ENCODE measurements at places on chromosomes 11 and 22.

DNA sequence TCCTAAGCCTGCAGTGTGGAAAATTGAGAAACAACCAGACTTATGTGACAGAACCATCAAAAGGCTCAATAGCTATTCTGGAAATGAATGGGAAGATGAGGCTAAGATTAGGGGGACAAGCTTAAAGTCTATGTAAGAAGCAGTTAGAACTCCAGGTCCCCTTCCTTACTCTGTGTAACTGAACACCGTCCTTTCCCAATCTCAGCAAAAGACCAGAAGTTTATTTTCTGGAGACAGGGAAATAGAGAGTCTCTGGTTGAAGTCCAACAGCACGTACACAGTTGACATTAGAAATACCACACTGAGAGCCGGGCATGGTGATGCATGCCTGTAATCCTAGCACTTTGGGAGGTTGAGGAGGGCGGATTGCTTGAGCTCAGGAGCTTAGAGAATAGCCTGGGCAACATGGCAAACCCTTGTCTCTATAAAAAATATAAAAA is 93.9 kb downstream of the CD44 start:
- H3K4me3 ChIP-seq, result no peak overlapping the region
- H3K4me1 ChIP-seq, result peaks cover 50% of the 10 kb centered on the region
- no peaks in the 10 kb centered on the region for H3K27me3 ChIP-seq
- no peak overlapping the region for H3K27ac ChIP-seq
- no peak for DNase-seq

DNA sequence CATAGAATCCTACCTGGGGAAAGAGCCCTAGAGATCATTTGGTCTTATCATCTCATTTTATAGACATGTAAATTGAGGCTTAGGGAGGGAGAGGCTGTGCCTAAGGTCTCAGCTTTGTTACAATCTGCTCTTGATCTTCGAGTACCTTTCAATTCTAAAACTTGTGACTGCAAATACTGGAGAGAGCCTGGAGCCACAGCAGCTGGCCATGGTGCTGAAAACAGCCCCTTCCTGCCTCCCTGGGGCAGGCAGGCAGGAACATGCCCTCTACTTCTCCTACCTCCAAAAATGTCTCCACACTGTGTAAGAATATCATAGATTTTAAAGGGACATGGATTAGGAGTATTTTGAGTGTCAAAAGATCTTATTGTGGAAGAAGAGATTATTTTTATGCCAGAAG is 52.2 kb downstream of the C22orf42 start:
- no peak overlapping the region for H3K27ac ChIP-seq
- H3K4me3 ChIP-seq, result no peak overlapping the region
- no peaks in the 10 kb centered on the region for H3K36me3 ChIP-seq
- peaks cover 31% of the 10 kb centered on the region for H3K27me3 ChIP-seq
- DNase-seq, result peak; percentile 51

DNA sequence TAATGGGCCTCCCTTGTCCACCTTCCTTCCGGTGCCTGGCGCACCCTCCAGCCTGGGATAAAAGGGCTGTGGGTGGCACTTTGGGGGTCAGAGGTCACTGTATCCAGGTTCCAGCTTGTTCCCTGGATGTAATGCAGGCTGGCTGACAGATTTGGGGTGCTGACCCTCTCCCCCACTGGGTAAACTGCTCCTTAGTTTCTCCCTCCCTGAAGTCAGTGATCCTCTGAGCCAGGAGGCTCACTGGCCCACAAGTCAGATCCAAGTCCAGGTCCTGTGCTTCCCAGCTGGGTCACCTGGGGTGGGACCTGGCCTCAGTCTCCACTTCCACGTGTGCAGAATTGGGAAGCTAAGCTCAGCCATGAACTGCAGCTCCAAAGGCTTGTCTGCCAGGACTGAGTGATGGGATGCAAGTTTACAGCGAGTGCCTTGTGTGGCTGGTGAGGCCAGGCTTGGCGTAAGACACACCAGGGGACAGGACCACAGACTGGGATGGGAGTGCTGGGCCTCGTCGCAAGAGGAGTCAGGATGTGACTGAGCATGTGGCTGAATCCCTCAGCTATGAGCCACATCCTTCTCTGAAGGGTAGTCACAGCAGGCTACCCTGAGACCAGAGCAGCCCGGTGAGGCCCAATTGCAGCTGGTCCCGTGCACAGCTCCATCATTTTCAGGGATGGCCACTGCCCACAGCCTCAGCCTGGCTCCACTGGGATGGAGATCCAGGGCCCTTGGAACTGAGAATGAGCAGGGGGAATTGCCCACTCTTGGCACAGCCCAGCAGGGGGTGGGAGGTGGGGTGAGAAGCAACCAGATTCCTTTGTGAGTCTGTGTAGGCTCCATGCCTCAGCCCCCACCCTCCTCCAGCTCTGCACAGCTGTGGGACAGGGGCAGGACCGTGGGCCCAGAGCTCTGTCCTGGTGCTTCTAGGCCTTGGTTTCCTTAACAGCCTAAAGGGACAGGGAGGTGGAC is 7.2 kb downstream of the SHISA8 start:
- H3K4me3 ChIP-seq, result no peak overlapping the region
- peaks cover 22% of the 10 kb centered on the region for H3K27me3 ChIP-seq
- peaks cover 17% of the 10 kb centered on the region for H3K36me3 ChIP-seq
- no peak for DNase-seq
- H3K27ac ChIP-seq, result peak overlapping the region; percentile 7

GRCh38 chr22:17493419-17493981 is 69.8 kb upstream of the SLC25A18 start:
- no peak overlapping the region for H3K4me3 ChIP-seq
- H3K4me1 ChIP-seq, result no peaks in the 10 kb centered on the region
- no peaks in the 10 kb centered on the region for H3K36me3 ChIP-seq
- H3K27me3 ChIP-seq, result no peaks in the 10 kb centered on the region

GRCh38 chr11:45144126-45145082 is 2.0 kb upstream of the PRDM11 start:
- H3K27ac ChIP-seq, result no peak overlapping the region
- H3K27me3 ChIP-seq, result peaks cover 43% of the 10 kb centered on the region
- DNase-seq, result no peak
- H3K4me1 ChIP-seq, result peaks cover 25% of the 10 kb centered on the region
- no peak overlapping the region for H3K4me3 ChIP-seq

- no peaks in the 10 kb centered on the region for H3K4me1 ChIP-seq
- DNase-seq, result no peak
- H3K27ac ChIP-seq, result no peak overlapping the region
- H3K4me3 ChIP-seq, result no peak overlapping the region
- H3K27me3 ChIP-seq, result no peaks in the 10 kb centered on the region
These were observed 1032.8 kb downstream of the BRD1 start for GRCh38 chr22:48794906-48795305.

- no peak for DNase-seq
- H3K4me3 ChIP-seq, result no peak overlapping the region
- H3K27me3 ChIP-seq, result no peaks in the 10 kb centered on the region
- peaks cover 45% of the 10 kb centered on the region for H3K4me1 ChIP-seq
- H3K27ac ChIP-seq, result peak overlapping the region; percentile 57
These were observed 77.0 kb downstream of the MICAL2 start for GRCh38 chr11:12187399-12187798.

DNA sequence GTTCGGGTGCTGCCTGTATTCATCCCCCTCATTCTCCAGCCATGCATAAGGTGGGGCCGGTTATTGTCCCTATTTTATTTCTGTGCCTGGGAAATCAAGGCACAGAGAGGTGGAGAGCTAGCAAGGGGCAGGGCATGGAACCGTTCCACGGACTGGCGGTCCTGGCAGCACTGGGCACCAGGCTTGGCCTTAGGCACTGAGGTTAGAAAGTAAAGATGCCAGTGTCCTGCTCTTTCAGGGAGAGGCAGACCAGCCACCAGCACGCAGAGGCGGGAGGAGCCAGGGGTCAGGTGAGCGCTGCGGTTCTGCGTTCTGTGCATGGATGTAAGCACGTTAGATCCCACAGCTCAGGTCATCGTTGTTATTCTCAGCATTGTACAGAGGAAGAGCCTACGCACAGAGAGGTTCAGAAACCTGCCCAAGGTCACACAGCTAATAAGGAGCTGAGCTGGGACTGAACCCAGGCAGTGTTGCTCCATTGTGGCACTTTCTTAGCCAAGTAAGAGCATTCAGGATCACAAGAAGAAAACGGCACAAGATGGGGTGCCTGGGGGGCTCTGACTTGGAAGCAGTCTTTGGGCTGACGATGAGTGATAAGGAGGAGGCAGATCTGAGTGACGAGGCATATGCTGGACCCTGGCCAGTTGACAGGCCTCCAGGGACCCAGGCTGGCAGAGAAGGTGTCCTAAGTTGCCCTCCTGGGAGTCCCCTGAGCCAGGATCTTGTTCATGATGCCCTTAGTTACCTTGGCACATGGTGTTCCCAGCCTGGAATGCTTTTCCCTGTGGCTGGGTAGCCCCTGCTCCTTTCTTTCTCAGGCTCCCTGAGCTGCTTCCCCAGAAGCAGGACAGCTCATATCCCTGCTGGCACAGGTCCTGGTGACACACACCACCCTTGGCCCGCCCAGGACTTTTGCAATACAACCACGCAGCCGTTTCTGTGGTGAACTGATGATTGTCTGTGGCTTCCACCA is 41.1 kb downstream of the OSBPL5 start:
- no peak for DNase-seq
- no peaks in the 10 kb centered on the region for H3K4me1 ChIP-seq
- no peaks in the 10 kb centered on the region for H3K27me3 ChIP-seq
- no peaks in the 10 kb centered on the region for H3K36me3 ChIP-seq
- no peak overlapping the region for H3K4me3 ChIP-seq

Measured in activated CD4-positive, alpha-beta T cell treated with anti-CD3 and anti-CD28 coated beads, Interleukin-2, amount 10 ng/mL, durations not matched to agents 7 days and 5 days (primary cell).